ENCODE measurements at places on chromosomes 7 and 10.

DNA sequence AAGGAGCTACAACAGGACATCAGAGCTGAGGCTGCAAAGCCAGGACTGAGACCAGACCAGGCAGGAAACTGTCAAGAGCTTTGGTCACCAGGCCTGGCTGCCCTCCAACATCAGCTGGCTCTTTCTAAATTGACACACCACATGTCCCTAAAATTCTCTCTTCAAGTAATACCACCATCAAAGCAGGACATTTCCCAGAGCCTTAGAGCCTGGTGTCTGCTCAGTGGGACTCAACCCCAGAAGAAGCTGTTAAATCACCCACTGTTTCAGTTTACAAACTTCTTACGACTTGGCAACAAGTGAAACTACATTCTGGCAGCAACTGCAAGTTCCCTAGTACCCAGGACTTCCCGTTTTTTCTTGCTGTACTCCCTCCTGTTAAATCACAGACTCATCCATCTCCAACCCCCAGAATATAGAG is 3.8 kb upstream of the IL6 start:
- peak; percentile 28 for DNase-seq

DNA sequence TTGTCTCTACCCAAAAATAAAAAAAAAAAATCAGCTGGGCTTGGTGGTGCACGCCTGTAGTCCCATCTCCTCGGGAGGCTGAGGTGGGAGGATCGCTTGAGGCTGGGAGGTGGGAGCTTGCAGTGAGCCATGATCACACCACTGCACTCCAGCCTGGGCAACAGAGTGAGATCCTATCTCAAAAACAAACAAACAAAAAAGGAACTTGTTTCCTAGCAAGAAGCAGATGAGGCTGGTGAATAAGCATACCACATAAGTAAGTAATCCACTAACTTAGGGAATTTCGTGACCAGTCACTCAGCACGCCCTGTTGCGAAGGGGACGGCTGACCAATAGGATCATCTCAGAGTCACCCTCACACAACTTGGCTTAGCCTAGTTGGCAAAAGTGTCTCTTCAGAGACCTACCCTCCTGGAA is 64.6 kb downstream of the CUX1 start:
- no peak for DNase-seq

DNA sequence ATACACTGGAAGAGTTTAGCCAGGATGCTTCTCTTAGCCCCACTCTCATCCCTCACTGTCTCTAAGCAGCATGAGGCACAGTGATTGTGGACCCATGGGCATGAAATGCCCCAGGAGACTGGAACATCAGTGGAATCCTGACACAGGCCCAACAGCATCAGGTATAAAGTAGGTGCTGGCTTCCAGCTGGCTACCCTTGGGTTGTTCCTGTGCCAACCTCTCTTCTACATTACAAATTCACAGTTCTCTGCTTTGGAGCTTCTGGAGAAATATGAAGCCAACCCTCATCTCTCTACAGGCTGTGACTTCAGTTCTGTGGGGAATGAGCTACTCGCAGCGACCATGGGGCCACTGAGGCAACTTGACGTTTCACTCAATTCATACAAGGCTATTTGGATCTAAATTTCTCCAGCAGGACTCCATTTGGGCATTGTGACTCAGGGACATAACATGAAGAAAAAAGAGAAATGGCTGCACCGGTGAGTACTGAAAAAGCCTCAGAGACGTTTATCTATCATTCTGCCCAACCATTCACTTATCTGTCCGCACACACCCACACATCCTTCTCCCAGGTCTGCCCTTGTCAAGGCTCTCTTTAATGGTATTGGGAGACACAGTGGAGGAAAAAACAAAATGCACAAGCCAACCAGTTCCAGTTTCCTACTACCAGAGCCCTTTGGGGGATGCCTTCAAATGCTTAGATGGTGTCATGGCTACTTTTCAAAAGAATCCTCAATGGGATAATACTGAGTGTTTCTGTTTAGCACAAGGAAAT is 35.4 kb upstream of the TM9SF3 start:
- DNase-seq: no peak

DNA sequence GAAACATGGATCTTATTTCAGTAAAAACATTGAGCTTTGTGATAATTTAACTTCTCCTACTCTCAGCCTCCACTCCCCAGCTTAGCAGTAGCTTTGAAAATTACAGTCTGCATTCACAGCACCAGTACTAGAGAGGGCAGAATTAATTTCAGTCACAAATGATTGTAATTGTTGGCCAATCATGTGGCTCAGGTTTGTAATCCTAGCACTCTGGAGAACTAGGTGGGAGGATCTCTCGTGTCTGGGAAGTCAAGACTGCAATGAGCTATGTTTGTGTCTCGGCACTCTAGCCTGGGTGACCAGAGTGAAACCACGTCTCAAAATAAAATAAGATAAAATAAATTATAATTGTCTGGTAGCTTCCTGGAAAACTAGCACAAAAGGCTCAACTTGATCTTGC is 620.9 kb downstream of the TNS3 start:
- no peak for DNase-seq

- no peak for DNase-seq
These were observed 7.7 kb downstream of the NPC1L1 start for GRCh38 chr7:44533301-44534055.

DNA sequence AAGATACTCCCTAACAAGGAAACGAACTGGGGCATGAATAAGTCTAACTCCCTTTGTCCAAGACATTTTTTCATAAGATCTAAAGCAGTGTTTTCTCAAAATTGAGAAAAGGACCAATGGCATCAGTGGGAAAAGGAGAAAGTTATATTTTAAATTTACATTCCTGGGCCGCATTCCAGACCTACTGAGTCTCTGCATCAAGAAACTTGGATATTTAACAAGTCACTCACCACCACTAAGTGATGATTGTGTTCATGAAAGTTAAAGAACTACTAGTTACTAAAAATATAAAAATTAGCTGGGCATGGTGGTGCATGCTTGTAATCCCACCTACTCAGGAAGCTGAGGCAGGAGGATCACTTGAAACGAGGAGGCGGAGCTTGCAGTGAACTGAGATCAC is 149.6 kb upstream of the MEOX2 start:
- no peak for DNase-seq

- DNase-seq: no peak
These were observed 550 bp upstream of the CREM start for GRCh38 chr10:35126062-35126529.

DNA sequence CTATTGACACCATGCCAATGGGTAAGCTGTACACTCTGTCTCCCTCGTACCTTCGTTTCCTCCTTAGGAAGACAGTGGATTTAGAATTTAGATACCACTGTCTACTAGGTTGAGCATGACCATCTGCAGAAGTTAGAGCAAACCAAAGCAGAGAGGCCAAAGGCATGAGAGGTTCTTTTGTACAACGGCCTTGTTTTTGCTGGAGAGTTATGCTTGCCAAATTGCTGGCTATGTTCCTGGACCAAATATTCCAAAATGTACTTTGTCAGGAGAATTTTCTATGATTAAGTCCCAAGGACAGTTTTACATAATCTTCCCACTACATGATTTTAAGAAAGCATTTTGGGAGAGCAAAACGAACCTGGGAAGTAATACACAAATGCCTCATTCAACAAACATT is 47.9 kb upstream of the PLCE1 start:
- no peak for DNase-seq

DNA sequence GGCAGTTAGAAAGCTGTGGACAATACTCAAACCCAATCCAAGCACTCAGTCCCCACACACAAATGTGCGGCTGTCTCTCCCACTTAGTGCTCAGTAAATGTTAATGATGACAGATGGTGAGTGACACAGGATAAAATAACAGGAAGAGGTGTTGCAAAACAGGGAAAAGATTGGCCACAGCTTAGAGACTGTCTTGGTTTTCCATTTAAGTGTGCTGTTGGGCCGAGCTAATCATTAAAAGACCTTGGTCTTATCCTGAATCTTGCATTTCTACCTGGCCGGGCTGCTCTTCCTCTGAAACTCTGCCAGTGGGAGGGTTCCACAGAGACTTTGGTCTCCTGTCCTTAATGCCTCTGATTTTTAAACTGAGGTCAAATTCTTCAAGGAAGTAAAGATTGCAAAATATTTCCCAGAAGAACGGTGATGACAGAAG is 113.1 kb upstream of the RNF32 start:
- no peak for DNase-seq

DNA sequence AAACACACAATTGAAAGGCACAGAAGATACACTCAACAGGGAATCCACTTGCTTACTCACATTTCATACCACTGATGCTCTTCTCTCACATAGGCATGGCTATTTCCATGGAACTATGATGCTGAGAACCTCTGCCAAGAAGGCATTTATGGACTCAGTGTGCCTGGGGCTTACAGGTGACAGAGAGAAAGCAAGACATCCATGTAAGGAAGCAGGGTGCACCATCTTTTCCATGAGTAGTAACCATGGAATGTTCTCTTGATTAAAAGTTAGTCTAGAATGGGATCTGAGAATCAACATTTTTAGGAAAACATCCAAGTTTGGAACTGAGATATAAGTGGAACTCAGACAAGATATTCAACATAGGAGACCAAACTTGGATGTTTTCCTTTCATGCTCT is 52.5 kb upstream of the MACC1 start:
- no peak for DNase-seq

DNA sequence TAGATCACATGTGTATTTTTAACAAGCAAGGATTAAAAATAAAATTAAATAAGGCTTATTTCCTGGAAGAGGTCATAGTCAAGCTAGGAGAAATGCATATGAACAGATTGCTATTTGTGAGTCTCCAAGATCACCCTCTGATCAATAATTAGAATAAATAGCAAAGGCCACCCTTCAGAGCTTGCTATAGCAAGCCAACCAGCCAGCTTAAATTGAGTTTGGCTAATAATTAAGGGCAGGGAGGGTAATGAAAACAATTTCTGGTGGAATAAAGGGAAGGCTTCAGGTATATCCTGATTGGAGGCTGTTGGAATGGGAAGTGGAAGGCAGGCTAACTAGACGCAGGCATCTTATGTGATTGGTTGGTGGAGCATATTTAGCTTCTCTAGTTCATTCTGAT is 403.5 kb downstream of the ARL4A start:
- no peak for DNase-seq

- no peak for DNase-seq
These were observed 137.0 kb downstream of the GLCCI1 start for GRCh38 chr7:8105449-8106095.

DNA sequence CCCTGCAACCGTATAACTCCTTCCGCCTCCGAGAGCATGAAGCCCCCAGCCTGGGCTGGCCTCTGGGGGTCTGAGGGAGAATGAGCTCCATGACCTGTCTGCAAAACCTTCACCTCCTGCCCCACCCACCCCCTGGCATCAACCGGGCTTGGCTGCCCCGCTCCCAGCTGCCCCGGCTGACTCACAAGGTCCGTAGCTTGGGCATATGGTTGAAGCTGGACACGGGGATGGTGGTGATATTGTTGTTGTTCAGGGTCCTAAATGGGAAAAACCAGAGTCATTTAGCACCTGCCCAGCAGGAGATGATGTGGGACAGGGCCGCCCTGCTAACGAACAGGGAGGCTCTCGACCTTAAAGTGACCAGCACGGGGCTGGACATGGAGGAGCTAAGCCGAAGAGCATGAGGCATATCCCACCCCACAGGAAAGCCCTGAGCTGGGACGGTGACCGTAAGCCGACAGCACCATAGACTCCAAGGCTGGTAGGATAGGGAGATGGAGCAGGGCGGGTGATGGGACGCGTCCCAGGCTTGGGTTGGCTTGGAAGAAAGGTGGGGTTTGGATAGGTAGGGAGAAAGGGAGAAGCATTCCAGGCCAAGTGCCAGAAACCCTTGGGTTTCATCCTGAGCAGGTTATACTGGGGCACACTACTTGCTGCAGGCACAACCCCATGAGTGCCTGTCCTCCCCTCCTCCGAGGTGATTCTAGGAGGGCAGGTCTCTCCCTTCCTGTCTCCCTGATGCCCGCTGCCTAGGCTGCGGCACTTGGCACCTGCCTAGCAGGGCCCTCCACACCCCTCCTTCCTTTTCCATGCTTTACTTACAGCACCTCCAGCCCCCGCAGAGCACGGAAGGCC is 121.5 kb downstream of the SLIT1 start:
- no peak for DNase-seq

DNA sequence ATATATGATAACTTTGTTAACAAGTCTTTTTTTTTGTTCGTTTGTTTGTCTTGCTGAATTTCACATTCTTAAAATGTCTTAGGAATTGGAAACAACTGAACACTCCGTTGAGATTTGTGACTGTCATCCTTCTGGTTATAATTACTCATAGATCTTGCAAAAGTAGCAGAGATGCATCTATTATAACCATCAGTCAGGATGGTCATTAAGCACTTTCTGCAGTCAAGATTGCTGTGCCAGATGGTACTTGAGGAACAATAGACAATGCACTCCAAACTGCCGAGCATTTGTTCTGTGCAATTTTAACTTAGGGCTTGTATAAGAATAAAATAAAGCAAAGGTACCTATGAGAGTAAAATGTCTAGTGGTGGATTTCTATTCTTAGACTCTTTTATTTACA is 710.1 kb upstream of the KCND2 start:
- DNase-seq: no peak

DNA sequence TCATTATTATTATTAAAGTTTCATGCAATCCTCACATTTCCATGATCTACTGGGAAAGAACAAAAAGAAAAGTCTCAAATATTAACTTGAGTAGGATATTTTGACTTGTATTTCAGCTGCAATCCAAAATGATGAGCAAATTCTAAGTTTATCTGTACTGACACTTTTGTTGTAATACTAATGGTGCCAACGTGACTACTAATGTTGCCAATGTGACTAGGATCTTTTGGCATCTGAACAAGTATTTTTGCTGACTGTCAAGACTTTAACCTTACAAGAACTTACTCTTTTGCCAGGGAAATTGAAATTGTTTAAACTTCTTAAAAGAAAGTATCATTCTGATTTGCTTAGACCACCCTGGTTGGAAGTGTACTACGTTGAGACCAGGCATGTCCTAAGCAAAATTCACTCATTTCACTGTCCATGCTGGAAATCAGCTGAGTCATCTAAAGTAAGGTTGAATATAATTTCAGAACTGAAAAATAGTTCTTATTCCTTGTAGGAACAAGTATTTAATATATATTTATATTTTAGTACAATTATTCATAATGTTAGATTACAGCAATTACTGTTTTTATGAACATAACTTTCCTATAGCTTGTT is 78.5 kb upstream of the LYZL1 start:
- no peak for DNase-seq

GRCh38 chr10:116704926-116705325 is 37.4 kb downstream of the HSPA12A start:
- DNase-seq: no peak

- DNase-seq: no peak
These were observed 142.9 kb upstream of the PCGF5 start for GRCh38 chr10:91077549-91078071.

GRCh38 chr7:80380957-80381356 is 130.9 kb downstream of the GNAT3 start:
- DNase-seq: no peak

GRCh38 chr10:28298951-28299350 is 3.9 kb downstream of the MPP7 start:
- DNase-seq: no peak

DNA sequence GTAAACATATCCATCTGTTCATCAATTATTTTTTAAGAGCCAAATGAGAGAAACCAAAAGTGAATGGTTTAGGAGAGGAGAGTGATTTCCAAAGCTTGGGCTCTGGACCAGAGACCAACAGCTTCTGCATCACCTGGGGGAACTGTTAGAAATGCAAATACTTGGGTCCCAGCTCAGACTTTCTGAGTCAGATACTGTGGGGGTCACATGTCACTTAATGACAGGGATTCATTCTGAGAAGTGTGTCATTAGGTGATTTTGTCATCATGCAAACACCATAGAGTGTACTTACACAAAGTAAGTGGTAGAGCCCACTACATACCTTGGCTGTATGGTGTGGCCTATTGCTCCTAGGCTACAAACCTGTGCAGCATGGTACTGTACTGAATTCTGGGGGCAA is 128.5 kb upstream of the PRR15 start:
- no peak for DNase-seq
